Right kidney (tissue), 9 donors: ENCODE measurements at places on chromosomes 3 and 15.
A peak's percentile ranks its signal among the peaks of the same experiment; 100 is the strongest.

- DNase-seq, result no peak
Measured at GRCh38 chr3:152200476-152201420, 68.0 kb upstream of the MBNL1 start.

DNA sequence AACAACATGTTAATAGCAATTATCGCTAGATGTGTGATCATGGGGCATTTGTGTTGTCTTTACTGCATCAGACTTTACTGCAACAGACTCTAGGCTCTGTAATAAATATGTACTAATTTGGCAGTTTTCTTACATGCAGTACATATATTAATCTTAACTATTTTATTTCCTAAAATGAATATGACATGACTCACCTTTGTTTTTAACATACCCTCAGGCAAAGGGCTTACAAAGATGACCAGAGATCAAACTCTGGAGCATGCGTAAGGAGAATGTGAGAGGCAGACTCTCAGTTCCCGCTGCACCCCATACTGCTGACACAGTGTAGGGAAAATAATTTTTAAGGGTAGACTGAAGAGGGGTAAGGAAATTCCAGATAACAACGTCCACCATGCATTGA, 7.2 kb upstream of the FAM174B start:
- DNase-seq, result no peak

GRCh38 chr3:186520431-186520830, 23.7 kb downstream of the CRYGS start:
- no peak for DNase-seq

- no peak for DNase-seq
Measured at GRCh38 chr3:152043620-152044019, 170.2 kb downstream of the SUCNR1 start.

DNA sequence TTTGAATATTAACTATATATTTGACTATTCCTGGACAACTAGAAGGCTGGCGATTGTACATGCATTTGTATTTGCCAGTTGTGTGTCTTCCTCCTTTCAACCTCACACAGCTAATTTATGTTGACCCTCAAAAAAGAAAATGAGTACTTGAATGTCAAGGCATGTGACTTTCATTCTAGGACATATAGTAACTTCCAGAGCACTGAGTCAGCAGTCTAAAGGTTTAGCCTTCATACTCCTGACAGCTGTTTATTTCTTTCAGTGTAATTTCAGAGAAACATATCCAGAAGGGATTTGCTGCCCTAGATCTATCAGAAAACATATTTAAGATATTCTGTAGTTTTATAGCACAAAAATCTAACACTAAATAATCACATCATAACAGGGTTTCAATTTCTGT, 74.6 kb upstream of the GOLGA8J start:
- DNase-seq, result no peak

GRCh38 chr3:101730839-101731238, 6.4 kb downstream of the CEP97 start:
- no peak for DNase-seq

- no peak for DNase-seq
Measured at GRCh38 chr3:13004376-13004775, 68.9 kb downstream of the IQSEC1 start.

DNA sequence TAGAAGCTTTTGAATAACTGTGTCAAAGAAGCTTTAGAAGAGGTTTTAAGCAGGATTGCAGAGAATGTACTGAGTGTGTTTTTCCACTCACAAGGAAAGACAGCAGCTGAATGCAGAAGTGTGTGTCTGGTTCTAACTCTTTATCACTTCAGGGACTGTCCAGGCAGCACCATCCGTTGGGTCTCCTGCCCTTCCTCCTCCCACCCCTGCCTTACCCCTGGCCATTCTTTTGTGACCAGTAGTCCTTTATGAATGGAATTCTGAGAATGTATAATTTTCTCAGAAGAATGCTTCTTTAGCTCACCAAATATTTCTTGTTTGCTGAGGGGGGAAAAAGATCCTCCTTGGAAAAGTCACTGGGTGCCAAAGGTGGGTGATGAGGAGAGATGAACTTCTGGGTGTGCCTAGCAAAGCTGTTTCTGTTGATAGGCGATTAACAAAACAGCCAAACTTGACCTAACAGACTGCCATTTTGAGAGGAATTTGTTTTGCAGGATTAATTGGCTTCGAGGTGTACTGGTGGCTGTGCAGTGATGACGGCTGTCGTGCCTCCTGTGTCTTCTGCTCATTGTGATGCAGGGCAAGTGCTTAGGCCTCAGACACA, 70.9 kb downstream of the IGF1R start:
- no peak for DNase-seq

DNA sequence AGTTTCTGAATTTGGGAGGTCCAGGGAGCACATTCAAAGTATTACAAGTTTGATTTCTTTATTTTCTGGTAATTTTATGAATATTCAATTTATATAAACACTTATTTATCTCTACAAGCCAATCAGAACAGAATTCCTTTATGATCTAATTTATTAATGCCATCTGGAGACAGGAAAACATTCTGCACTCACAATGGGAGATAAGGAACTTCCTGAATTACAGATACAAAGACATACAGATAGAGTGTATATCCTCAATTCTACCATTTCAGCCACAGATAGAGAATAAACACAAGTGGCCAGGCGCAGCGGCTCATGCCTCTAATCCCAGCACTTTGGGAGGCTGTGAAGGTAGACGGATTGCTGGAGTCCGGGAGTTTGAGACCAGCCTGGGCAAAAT, 86.0 kb downstream of the IQCH start:
- DNase-seq, result no peak

GRCh38 chr3:100389025-100389424, 11.9 kb downstream of the TOMM70 start:
- no peak for DNase-seq

DNA sequence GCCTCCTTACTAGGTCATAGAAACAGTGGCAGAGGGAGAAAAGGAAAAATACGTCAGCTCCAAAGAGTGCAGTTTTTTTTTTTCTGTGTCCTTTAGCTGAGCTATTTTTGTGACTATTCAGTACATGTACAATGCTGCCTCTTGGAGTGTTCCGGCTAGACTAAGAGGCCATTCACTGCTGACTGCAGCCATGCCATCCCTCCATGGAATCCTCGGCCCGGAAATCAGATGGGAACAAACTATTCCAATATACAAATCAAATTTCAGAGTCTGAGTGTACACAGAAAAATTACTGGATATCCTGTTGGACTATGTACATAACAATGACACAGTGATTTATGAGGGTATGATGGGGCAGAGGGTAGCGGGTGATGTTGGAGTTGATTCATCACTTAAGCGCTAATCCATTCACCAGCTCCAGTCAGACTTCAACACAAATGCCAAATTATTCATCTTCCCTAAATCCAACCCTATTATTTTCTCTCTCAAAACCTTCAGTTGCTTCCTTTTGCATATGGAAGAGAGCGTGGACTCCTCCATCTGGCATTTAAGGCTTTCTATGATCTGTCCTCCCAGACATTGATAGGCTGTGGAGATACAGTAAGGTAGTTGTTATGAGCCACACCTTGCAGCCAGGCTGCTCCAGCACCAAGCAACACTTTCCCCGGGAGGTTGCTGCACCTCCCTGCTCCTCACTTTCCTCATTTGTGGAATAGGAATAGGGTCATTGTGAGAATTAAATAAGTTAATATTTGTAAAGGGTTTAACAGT, 109.1 kb downstream of the LPP start:
- DNase-seq, result no peak

GRCh38 chr15:100879464-100880138, at the start of gene ALDH1A3:
ALDH1A3 (plus strand) TSS chr15:100879831; CDS start chr15:100879908, 77 bp downstream.
- peak; percentile 61 for DNase-seq

- DNase-seq, result no peak
Measured at GRCh38 chr3:45881078-45882022, 5.0 kb upstream of the CCR9 start.

- DNase-seq, result peak; percentile 6
Measured at GRCh38 chr3:68059628-68060152, 405.3 kb upstream of the SUCLG2 start.

GRCh38 chr3:52140000-52140399, 14.2 kb downstream of the POC1A start:
- no peak for DNase-seq

- DNase-seq, result no peak
Measured at GRCh38 chr3:197791892-197792647, 1.0 kb downstream of the LRCH3 start.

DNA sequence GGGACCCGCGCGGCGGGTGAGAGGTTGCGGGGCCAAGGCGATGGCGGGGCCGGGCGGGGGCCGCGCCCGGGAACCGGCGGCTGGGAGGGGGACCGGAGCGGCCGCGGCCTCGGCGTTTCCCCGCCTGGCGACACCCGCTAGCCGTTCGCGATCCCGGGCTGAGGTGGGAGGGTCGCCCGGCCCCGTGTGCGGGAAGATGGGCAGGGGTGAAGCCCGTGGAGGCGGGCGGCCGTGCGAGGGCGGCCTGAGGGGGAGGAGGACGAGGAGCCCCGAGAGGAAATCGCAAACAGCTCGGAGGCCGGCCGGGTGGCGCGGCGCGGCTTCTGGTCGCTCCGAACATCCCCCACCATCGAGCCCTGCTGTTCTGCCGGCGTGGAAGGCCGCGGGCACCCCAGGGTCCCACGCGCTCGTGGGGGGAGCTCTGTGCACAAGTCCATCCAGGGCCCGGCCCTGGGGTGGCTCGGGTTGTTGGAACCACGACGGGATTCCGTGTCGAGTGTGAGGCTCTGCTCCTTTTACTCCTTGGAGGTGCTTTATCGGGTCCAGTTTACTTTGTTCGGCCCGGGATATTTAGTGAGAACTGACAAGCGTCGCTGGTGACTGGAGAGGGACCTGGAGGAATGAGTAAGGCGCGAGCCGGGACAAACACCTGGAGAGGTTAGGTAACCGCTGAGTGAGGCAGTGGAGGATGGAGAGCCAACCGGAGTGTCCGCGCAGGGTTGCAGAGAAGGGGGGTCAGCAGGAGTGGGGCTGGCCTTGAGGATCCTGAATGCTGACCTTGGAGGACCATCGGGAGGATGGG, 728 bp downstream of the CRTC3 start:
- peak; percentile 93 for DNase-seq

GRCh38 chr3:145175626-145176025, 985.4 kb downstream of the PLOD2 start:
- DNase-seq, result no peak

DNA sequence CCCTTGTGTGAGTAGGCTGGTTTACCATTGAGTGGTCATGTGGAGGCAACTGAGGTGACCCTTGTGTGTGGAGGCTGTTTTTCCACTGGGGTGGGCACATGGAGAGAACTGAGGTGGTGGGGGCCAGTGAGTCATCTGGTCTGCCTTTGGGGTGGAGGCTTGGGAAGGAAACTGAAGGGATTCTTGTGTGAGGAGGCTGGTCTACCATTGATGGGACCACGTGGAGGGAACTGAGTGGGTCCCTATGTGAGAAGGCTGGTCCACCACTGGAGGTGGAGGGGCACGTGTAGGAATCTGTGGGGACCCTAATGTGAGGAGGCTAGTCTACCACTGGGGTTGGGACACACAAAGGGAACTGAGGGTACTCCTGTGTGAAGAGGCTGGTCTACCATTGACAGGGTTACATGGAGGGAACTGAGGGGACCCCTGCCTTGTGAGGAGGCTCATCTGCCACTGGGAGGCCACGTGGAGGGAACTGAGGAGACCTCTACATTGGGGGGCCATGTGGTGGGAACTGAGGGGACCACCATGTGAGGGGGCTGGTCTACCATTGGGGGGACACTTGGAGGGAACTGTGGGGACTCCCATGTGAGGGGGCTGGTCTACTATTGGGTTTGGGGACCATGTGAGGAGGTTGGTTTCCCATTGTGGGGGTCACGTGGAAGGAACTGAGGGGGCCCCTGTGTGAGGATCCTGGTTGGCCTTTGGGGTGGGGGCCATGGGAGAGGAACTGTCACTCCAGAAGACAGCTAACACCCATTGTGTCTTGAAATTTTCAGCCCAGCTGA, 164.5 kb downstream of the WNT7A start:
- DNase-seq, result no peak

GRCh38 chr3:167361306-167361705, 18.8 kb downstream of the ZBBX start:
- no peak for DNase-seq

- peak; percentile 83 for DNase-seq
Measured at GRCh38 chr3:180989291-180990163, at the start of gene DNAJC19. DNAJC19 (minus strand) TSS chr3:180989736; CDS start chr3:180989602, 134 bp downstream.

- DNase-seq, result no peak
Measured at GRCh38 chr3:134748698-134749097, 46.4 kb upstream of the EPHB1 start.

DNA sequence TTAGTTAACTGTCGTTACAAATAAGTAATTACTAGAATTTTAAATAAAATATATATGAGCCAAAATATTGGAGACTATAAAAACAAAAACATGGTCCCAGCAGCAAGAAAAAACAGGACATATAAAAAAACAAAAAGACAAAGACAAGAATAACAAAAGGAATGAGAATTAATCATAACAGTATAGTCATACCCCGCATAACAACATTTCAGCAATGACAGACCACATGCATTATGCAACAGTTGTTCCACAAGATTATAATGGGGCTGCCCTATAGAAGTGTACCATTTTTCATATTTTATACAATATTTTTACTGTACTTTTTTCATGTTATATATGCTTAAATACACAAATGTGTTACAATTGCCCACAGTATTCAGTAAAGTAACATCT, 5.6 kb downstream of the HLTF start:
- no peak for DNase-seq

DNA sequence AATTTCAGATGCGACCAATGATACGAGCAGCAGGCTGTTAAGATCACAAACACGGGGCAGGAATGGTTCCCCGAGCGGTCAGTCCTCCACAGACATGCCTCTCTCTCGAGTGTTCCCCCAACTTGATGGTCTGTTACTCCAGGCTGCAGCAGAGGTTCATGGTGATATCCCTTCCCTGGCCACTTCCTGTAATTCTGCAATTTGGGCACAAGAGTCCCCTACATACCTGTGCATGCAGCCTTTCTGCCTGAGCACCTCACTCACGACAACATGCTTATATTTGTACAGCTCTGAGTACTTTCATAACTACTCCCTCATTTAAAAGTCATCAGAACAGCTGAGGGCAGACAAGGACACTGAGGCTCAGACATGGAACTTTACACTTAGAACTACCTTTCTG, 408.1 kb upstream of the NR2F2 start:
- DNase-seq, result no peak

- no peak for DNase-seq
Measured at GRCh38 chr3:8421711-8422110, 79.9 kb upstream of the LMCD1 start.

- DNase-seq, result no peak
Measured at GRCh38 chr15:95519887-95520286, 810.6 kb upstream of the NR2F2 start.

GRCh38 chr15:81937189-81937588, 108.6 kb downstream of the MEX3B start:
- DNase-seq, result no peak

DNA sequence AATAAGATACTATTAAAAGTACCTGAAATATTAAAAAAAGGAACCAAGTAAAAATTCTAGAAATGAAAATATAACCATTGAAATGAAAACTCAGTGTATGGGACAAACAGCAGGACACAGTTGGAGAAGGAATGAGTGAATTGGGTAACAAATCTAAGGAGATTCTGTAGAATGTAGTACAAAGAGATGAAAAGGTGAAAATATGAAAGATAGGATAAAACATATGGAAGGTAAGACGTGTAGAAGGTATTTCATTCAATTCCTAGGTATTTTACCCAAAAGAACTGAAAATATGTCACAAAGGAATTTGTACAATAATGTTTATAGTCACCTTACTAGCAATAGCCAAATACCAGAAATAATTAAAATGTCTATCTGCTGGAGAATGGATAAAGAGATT, 82.9 kb upstream of the CCNL1 start:
- DNase-seq, result no peak
